ENCODE measurements at places on chromosomes 7 and 10.

GRCh38 chr7:65438598-65438997 is 64.9 kb downstream of the ZNF92 start:
- DNase-seq: no peak

DNA sequence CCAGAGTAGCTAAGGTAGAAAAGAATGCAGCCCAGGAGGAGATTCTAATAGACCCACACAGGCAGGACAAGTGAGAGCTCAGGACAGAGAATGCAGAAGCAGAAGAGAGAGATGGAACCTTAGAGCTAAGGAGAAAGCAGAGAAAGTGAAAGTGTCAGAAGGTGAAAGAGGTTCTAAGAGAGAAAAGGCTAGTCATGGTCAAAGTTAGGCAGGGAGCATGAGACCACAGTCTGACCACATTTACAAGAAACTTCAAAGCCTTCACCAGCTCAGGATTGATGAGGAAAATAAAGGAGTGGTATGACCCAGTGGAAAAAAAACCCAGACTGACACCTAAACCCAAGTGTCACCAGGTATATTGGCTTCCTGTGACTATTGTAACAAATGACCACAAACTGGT is 131.8 kb upstream of the WDR11 start:
- DNase-seq: no peak

DNA sequence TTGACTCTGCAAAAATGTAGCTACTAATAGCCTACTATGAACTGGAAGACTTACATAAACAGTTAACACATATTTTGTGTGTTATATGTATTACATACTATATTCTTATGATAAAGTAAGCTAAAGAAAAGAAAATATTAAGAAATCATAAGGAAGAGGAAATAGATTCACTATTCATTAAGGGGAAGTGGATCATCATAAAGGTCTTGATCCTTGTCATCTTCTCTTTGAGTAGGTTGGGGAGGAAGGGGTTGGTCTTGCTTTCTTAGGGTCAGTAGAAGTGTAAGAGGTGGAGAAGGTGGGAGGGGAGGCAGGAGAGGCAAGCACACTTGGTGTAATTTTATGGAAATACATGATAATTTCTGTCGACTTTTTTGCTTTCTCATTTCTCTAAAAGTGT is 81.3 kb downstream of the NAMPT start:
- DNase-seq: no peak

DNA sequence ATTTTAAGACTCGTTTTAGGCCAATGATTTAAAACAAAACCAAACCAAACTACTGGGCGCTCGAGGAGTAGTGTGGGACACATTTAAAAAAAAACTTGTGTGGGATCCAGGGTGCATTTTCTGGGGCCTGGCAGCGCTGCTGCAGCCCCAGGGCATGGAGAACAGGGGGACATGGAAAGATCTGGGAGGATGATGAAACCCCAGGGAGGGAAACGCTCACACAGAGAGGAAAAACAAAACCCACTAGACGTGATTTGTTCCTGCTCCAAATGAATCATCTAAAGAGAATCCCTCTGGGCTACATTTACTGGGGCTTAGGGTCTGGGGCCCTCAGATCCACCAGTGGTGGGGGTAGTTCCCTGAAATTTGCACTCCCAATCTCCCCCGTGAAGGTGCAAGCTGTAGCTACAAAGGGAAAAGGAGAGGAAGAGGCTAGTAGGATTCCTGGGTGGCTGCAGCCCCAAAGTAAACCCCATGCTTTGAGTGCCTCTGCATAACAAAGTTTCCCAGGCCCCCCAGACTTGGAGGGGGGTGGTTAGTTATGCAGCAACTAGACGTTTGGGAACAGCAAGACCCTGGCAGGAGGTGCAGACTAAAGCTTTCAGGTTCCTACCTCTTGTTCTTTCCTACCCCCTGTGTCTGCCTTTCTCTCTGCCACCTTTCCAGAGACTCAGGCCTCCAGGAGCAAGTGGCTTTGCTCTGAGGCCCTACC is 14.5 kb upstream of the HOXA13 start:
- no peak for DNase-seq

DNA sequence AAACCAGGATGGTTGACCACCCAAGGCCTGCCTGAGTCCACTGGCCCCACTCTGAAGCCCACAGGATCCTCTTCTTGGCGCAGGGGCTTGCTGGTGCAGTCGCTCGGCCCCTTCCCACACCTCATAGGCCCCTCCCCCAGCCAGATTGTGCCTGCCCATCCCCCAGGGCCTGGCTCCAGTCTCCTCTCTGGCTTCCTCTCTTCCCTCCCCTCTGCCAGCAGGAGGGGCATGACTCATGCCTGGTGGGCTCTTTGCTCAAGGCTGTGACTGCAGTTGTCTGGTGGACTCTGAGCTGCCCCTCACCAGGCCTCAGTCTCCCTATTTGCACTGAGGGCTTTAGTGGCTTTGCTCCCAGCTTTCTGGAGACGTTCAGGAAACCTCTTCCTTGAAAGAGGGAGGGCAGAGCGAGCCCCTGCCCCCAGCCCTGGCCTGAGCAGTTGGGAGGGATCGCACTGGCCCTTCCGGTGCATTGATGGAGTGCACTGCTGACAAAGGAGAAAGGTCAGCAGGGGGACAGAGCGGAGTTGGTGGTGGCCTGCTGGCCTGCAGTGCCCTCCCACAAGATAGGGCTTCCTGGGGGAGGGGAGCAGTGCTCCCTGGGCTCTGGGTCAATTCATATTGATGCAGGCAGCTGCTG is 60.7 kb downstream of the ZMIZ1 start:
- no peak for DNase-seq

GRCh38 chr7:42511027-42511426 is 274.0 kb upstream of the GLI3 start:
- no peak for DNase-seq

GRCh38 chr7:150398108-150398964 is 19.2 kb downstream of the ZNF775 start:
- no peak for DNase-seq

- DNase-seq: no peak
Observed at GRCh38 chr7:140214075-140214684, 37.4 kb upstream of the KDM7A start.

DNA sequence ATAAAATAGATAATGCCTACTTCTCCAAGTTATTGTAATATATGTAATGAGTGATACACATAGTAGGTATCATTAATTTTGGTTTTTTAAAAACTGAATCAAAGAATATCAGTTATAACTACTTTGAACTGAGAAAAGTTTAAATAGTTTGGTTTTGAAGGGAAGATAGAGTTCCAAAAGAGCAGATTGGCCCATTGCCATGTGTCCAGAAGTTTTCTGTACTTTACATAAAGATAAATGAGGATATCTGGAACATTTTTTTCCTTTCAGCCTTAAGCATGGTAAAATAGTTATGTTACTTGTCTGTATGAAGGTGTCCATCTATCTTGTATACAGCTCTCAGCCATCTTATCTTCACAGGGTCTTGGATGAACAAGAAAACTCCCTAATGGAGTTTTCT is 97.9 kb upstream of the MXI1 start:
- DNase-seq: no peak

DNA sequence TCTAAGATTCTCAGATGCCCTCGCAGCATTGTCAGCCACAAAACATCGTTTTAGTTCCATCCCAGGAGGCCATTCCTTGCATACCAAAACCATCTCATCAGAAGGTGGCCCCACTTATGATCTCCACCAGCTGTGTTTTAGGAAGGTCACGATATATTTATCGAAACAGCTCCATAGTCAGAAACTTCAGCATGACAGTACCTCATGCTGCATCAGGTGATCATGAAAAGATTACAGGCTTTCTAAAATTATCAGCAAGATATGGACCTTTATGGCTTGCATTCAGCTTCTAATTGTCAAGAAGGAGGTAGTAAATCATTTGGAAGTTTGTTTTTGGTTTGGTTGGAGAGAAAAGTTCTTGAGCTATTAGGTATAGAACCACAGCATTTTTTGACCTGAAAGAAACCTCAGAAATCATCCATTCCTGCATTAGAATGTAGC is 20.0 kb downstream of the JAZF1 start:
- no peak for DNase-seq

- DNase-seq: no peak
Observed at GRCh38 chr7:138248609-138249008, 172.3 kb downstream of the AKR1D1 start.

- no peak for DNase-seq
Observed at GRCh38 chr7:17134786-17135185, 163.7 kb upstream of the AHR start.

DNA sequence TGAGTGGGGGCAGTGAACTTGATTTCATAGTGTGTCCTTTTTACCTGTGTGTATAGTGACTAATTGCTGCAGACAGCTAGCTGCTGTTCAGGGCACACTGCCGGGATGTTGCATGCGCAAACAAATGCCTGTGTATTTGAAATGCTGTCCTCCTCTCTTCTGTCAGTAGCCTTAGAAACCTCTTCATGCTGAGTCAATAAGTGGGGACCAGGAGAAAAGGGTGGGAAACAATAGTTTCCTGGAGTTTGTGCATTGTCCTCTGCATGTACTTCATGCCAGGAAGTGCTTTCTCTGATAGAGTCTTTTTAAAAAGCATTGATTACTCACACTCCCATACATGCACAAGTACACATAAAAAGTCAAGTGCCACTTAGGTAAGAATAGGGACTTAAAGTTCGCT is 1183.7 kb upstream of the CELF2 start:
- no peak for DNase-seq

- no peak for DNase-seq
Observed at GRCh38 chr7:121494516-121494915, 98.4 kb upstream of the FAM3C start.

DNA sequence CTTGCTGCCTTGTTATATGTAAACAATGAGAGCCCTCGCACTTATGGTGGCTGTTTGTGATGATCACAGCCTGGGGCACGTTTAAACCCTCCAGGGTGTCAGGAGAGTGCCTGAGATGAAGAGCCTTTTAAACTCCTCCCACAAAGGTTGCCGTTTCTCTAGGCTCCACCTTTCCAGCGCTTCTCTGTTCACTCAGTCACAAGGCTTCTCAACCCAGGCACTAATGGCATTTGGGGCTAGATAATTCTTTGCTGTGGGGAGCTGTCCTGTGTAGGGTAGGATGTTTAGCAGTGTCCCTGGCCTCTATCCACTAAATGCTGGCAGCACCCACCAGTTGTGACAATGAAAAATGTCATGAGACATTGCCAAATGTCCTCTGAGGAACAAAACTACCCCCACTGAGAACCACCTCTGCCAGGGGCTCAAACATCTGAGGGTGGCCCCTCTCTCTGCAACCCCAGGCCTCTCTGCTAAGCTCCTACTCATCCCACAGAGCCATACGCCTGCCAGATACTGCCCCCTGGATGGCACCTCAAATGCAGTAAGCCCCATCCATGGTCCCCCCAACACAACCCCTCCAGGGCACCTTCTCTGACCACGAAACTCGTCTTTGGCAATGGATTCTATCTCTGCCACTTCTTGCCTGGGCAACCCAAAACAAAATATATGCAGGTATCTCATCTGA is 144.3 kb upstream of the ZMIZ1 start:
- no peak for DNase-seq

DNA sequence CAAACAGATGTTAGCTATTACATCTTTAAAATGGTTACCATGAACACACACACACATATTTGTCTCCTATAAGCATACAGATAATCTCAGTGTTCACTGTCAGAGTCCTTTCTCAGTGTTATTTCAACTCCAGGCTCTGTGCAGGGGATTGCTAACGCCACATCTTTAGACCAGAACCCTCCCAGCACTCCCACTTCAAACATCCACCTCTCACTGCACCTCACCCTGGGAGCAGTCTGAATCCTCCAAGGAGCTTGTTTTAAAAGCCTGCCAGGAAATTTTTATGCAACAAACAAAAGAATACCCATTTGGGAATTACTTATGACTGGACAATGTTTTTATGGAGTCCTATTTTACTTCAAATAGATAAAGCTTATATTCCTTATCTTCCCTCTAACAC is 107.4 kb downstream of the PARD3 start:
- DNase-seq: no peak

GRCh38 chr10:74645692-74646091 is 180.7 kb upstream of the KAT6B start:
- no peak for DNase-seq

All from activated CD4-positive, alpha-beta T cell treated with anti-CD3 and anti-CD28 coated beads for 24 hours (primary cell).